Pancreas (tissue), 10 donors: ENCODE measurements at places on chromosomes 1 and 21.
A peak's percentile ranks its signal among the peaks of the same experiment; 100 is the strongest.

GRCh38 chr1:21594501-21594900 is 74.7 kb downstream of the RAP1GAP start:
- H3K4me3 ChIP-seq = no peak overlapping the region
- no peak for DNase-seq
- H3K4me1 ChIP-seq = no peaks in the 10 kb centered on the region
- peaks cover 19% of the 10 kb centered on the region for H3K36me3 ChIP-seq
- H3K27me3 ChIP-seq = no peaks in the 10 kb centered on the region
- H3K27ac ChIP-seq = no peak overlapping the region

DNA sequence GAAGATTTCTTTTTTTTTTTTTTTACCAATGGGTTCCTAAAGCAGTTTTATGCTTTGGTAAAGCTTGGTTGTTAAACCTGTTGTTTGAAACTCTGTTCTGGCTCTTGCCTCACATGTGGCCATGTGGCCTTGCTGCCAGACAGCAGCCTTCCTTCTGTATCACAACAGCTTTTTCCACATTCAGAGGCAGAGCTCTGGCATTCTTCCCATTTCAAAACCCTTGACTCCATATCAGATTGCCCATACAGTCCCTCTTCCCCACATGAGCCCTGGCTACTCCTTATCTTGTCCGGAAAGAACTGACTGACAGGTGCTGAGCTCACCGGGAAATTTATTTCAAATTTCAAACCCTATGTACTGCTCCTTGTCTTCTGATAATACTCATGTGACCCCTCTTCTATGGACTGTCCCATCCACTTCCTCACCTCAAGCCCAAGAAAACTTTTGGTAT is 38.5 kb upstream of the LAX1 start:
- DNase-seq = no peak
- H3K4me3 ChIP-seq = no peak overlapping the region
- no peaks in the 10 kb centered on the region for H3K27me3 ChIP-seq
- H3K4me1 ChIP-seq = no peaks in the 10 kb centered on the region

- no peaks in the 10 kb centered on the region for H3K27me3 ChIP-seq
- no peaks in the 10 kb centered on the region for H3K36me3 ChIP-seq
- no peaks in the 10 kb centered on the region for H3K4me1 ChIP-seq
These were observed 38.6 kb downstream of the GADD45A start for GRCh38 chr1:67723620-67724019.

- H3K27ac ChIP-seq = no peak overlapping the region
- no peaks in the 10 kb centered on the region for H3K27me3 ChIP-seq
- DNase-seq = no peak
- H3K4me3 ChIP-seq = no peak overlapping the region
- no peaks in the 10 kb centered on the region for H3K36me3 ChIP-seq
- no peaks in the 10 kb centered on the region for H3K4me1 ChIP-seq
These were observed 20.4 kb downstream of the ODF2L start for GRCh38 chr1:86375688-86376087.

- no peaks in the 10 kb centered on the region for H3K36me3 ChIP-seq
- no peak for DNase-seq
- no peak overlapping the region for H3K27ac ChIP-seq
- no peaks in the 10 kb centered on the region for H3K27me3 ChIP-seq
These were observed 479.9 kb upstream of the PLXNA2 start for GRCh38 chr1:208724079-208724478.

DNA sequence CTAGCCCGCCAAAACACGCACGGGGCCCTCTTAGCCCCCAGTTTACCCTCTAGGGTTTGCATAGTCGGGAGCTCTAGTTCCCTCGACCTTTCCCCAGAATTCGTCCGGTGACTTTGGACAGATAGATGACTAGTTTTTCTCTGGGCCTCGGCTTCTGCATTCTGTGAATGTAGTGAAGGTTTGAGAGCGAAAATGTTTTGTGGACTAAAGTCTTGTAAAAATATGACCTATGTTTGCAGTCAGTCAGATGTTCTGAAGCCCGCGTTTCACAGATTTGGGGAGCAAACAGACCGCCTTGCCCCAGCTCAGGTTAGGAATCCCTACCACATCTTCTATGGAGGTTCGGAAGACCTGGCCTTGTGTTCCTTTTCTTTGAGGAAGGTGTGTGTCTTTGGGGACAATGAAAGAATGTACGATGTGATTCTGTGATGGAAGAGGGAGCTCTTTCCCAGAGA is 401 bp downstream of the UQCRH start:
- no peak for DNase-seq
- peak overlapping the region; percentile 97 for H3K4me3 ChIP-seq
- no peaks in the 10 kb centered on the region for H3K27me3 ChIP-seq
- H3K4me1 ChIP-seq = peaks cover 32% of the 10 kb centered on the region
- H3K36me3 ChIP-seq = no peaks in the 10 kb centered on the region
- peak overlapping the region; percentile 97 for H3K27ac ChIP-seq

- H3K36me3 ChIP-seq = no peaks in the 10 kb centered on the region
- no peak overlapping the region for H3K27ac ChIP-seq
- no peak for DNase-seq
- H3K4me1 ChIP-seq = peaks cover 8% of the 10 kb centered on the region
- H3K27me3 ChIP-seq = no peaks in the 10 kb centered on the region
- no peak overlapping the region for H3K4me3 ChIP-seq
These were observed 60.1 kb downstream of the PTP4A2 start for GRCh38 chr1:31878058-31878457.

DNA sequence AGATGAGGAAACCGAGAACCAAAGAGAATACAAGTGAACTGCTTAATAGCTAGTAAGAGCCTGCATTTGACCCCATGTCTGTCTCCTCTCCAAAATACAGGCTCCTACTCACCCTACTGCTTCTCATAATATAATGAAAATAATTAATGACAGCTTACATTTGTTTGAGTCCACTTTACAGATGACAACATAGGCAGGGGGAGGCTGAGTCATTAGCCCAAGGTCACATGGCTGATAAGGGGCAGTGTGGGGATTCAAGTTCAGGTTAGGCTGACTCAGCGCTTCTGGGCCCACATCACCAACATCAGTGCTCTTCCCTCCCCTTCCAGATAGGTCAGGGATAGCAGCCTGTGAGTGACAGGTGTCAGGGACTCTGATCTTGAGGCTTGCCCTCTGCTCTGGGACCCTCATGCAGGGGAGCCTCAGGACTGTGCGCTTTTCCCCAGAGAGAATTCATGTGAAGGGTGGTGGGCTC is 16.2 kb downstream of the AZIN2 start:
- H3K27me3 ChIP-seq = no peaks in the 10 kb centered on the region
- no peak overlapping the region for H3K4me3 ChIP-seq
- H3K27ac ChIP-seq = no peak overlapping the region
- peaks cover 4% of the 10 kb centered on the region for H3K36me3 ChIP-seq
- no peak for DNase-seq

DNA sequence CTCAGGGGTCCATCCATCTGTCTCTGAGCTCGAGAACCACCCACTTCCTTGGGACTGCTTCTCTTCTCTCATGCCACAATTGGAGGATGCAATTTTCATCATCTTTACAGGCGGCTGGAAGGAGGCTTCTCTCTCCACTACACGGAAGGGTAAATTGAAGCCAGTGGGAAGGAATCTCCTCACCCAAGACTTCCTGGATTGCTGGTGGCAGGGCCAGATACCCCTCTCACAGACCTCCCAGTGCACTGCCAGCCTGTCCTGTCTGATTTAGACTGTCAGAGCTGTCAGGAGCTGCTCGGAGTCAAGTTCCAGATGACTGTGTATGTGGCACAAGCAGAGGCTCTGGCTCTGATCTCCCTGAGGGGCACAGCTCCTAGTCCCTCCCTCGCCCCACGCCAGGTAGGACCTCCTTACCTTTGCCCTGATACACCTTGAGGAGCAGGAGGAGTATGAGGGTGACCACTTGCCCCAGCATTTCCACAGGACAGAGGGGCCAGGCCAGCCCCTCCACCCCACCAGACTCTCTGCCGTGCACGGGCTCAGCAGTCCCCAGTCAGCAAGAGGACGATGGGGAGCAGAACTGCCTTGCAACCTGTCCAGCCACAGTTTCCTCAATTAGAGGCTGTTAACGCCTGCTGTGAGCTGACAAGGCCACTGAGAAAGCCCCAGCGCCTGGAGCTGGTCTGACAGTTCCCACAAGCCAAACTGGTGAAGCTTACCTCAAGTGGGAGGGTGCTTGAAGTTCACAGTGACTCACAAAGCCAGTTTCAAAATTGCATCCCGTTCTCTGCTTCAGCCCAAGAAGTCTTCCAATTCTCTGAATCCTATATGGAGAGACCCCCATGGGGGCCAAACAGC is at the start of gene CD244:
TSS of gene CD244 (minus strand) at position 685 of the 858 bp plus-strand sequence. CDS start at position 475, 210 bp downstream.
- H3K27ac ChIP-seq = no peak within 1 kb of the TSS
- DNase-seq = no peak
- H3K4me1 ChIP-seq = no peaks in the 10 kb centered on the region
- H3K36me3 ChIP-seq = no peaks in the 10 kb centered on the region
- H3K4me3 ChIP-seq = no peak within 1 kb of the TSS
- no peaks in the 10 kb centered on the region for H3K27me3 ChIP-seq

DNA sequence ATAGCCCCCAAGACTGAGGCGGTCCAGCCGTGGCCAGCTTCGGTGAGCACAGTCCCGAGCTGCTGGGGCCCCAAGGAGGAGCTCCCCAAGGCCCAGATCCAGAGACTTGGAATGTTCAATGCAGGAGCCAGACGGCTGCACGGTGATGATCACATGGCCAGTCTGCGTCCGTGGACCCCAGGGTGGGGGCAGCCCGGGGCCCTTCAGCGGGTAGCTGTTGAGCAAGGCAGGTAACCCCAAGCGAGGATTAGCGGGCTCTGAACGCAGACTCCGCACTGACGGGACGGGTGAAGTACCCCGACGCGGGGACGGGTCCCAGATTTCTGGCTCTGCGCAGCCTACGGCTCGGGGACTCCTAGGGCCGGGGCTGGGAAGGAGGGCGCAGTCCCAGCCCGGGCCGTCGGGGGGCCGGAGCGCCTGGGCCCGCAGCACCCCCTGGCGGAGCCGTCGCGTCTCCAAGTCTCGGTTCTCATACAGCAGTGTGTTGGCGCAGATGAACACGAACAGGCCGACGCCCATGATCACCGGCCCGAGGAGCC is 2.7 kb downstream of the TMEM200B start:
- H3K36me3 ChIP-seq = peaks cover 6% of the 10 kb centered on the region
- DNase-seq = peak; percentile 34
- no peak overlapping the region for H3K27ac ChIP-seq
- H3K27me3 ChIP-seq = no peaks in the 10 kb centered on the region

DNA sequence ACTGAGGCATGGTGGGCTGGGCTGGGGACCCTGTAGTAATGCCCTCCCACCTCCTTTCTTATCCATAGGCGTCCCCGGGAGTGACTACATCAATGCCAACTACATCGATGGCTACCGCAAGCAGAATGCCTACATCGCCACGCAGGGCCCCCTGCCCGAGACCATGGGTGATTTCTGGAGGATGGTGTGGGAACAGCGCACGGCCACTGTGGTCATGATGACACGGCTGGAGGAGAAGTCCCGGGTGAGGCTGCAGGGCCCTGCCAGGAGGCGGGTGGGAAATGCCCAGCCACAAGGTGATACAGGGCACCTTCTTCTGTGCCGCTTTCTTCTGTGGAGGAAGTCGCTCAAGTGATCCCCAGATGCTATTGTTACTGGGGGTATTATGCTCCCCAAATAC is 32.3 kb upstream of the KDM4A start:
- no peak overlapping the region for H3K4me3 ChIP-seq
- H3K27ac ChIP-seq = no peak overlapping the region
- no peaks in the 10 kb centered on the region for H3K27me3 ChIP-seq
- no peaks in the 10 kb centered on the region for H3K4me1 ChIP-seq
- DNase-seq = no peak
- H3K36me3 ChIP-seq = no peaks in the 10 kb centered on the region

- no peak overlapping the region for H3K4me3 ChIP-seq
- no peak overlapping the region for H3K27ac ChIP-seq
- no peaks in the 10 kb centered on the region for H3K4me1 ChIP-seq
- no peaks in the 10 kb centered on the region for H3K27me3 ChIP-seq
- DNase-seq = no peak
These were observed 277.0 kb upstream of the BRINP3 start for GRCh38 chr1:190754666-190755065.

GRCh38 chr1:22889213-22889827 is 83.3 kb downstream of the LACTBL1 start:
- no peaks in the 10 kb centered on the region for H3K36me3 ChIP-seq
- no peak for DNase-seq
- H3K27ac ChIP-seq = no peak overlapping the region
- no peaks in the 10 kb centered on the region for H3K4me1 ChIP-seq
- no peak overlapping the region for H3K4me3 ChIP-seq
- no peaks in the 10 kb centered on the region for H3K27me3 ChIP-seq

DNA sequence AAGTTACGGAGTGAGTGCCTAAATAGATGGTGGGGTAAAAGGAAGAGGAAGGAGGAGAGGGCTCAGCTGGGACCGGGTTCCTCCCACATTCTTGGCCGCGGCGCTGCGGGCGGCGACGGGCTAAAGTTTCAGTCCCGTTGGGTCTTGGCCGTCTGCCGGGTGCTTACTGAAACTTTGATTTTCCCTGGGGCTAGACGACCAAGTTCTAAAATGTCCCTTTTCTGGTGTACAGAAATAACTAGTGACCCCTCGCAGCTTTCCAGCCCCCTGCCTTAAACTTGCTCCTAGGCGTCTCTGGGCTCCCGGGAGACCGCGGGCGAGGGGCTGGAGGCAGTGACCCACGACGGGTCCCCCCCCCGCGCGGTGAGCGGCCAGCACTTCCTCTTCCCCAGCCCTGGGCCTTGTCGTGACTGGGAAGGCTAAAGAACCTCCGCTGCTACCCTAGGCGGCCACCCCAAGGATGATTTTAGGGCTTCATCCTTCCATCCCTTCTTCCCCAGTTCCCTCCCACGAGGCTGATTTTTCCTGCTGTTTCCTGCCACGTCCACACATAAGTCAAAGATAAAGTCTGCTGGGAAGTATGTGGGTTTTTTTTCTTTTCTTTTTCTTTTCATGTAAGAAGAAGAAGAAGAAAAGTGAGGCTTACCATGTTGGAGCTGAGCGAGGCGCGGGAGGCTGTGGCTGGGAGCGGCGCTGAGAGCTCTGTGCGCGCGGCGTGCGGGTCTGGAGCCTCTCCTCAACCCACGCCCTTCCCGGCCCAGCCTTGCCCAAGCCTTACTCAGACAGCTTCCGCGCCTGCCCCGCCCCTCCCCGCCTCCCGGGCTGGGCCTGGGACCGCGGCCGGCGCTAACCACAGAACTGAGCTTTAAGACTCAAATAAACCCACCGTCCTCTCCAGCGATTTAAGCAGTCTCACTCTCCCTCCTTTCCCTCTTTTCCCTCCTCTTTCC is at the start of gene S100A11:
TSS of gene S100A11 (minus strand) at position 738 of the 950 bp plus-strand sequence. CDS start at position 649, 89 bp downstream.
- peak within 1 kb of the TSS; percentile 81 for H3K27ac ChIP-seq
- DNase-seq = peak; percentile 92
- peaks cover 21% of the 10 kb centered on the region for H3K36me3 ChIP-seq
- peaks cover 33% of the 10 kb centered on the region for H3K4me1 ChIP-seq

GRCh38 chr21:34513129-34513675 is 1.2 kb upstream of the KCNE1 start:
- no peak for DNase-seq
- no peak overlapping the region for H3K4me3 ChIP-seq
- H3K36me3 ChIP-seq = no peaks in the 10 kb centered on the region
- H3K27me3 ChIP-seq = no peaks in the 10 kb centered on the region

GRCh38 chr1:33393524-33393923 is 37.4 kb downstream of the PHC2 start:
- no peaks in the 10 kb centered on the region for H3K4me1 ChIP-seq
- no peaks in the 10 kb centered on the region for H3K36me3 ChIP-seq
- no peak overlapping the region for H3K4me3 ChIP-seq
- no peaks in the 10 kb centered on the region for H3K27me3 ChIP-seq

GRCh38 chr1:89646259-89646658 is 13.3 kb downstream of the LRRC8C start:
- no peaks in the 10 kb centered on the region for H3K27me3 ChIP-seq
- H3K4me1 ChIP-seq = no peaks in the 10 kb centered on the region
- H3K36me3 ChIP-seq = no peaks in the 10 kb centered on the region
- DNase-seq = no peak
- no peak overlapping the region for H3K4me3 ChIP-seq
- H3K27ac ChIP-seq = no peak overlapping the region

GRCh38 chr21:28235169-28235895 is 757.3 kb downstream of the LTN1 start:
- no peaks in the 10 kb centered on the region for H3K27me3 ChIP-seq
- no peak for DNase-seq
- no peaks in the 10 kb centered on the region for H3K36me3 ChIP-seq
- H3K4me1 ChIP-seq = peaks cover 18% of the 10 kb centered on the region
